ENCODE measurements at places on chromosomes 7 and 10. TPM values are rescaled to one million over a fixed set of nuclear protein-coding genes. Genes with fewer than 3 reads are reported as not detected.

The NEBL gene
- 6.4 TPM for total RNA-seq

The NT5C3A gene
- total RNA-seq: 37.8 TPM

The THSD7A gene
- 1.5 TPM for total RNA-seq

The OIT3 gene
- 0.05 TPM for total RNA-seq

The CYP2C19 gene
- not detected for total RNA-seq

The LHFPL3 gene
- not detected for total RNA-seq

The MGAM2 gene
- total RNA-seq: 0.01 TPM

The DNAJB6 gene
- total RNA-seq: 101 TPM

Measured in A549 treated with CORT108297 at 1 μM for 4 hours (cell line).